Right kidney (tissue), 9 donors: ENCODE measurements at places on chromosomes 16 and 17.

- no peak for DNase-seq
These were observed 50.6 kb downstream of the SPECC1 start for GRCh38 chr17:20059728-20060188.

GRCh38 chr16:68660359-68660795, 15.3 kb downstream of the CDH3 start:
- no peak for DNase-seq

DNA sequence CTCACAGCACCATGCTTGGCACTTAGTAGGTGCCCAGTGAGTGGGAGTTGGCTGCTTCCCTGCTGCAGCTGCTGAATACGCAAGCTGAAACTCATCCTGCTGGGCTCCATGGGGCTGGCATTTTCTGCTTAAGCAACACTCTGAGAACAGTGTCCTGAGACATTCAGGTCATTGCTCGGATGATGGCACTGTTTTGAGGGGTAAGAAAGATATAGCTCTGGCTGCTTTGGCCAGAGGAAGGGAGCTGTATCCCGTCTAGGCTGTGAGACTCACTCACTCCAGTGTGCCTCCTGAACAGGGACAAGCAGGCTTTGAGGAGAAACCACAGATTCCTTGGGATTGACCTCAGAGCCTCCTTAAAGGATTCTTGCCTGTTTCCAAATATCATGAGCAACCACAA, 120.5 kb downstream of the CLEC16A start:
- no peak for DNase-seq

DNA sequence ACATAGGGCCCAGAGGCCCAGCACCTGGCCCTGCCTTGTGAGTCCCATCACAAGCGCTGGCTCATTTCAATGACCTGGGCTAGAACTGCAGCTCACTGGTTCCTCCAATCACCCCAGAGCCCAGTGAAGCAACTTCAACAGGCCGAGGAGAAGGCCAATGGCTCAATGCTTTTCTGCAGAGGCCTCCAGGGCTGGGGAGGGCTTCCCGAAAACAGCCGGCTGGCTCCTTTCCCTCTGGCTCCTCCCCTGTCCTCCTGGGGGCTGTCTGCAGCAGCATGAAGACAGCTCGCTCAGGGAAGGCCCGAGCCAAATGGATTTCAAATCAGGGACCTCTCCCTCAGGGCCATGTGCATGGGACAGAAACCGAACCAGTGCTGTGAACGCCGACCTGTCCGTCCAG, 121.6 kb downstream of the ZNF423 start:
- DNase-seq = no peak

DNA sequence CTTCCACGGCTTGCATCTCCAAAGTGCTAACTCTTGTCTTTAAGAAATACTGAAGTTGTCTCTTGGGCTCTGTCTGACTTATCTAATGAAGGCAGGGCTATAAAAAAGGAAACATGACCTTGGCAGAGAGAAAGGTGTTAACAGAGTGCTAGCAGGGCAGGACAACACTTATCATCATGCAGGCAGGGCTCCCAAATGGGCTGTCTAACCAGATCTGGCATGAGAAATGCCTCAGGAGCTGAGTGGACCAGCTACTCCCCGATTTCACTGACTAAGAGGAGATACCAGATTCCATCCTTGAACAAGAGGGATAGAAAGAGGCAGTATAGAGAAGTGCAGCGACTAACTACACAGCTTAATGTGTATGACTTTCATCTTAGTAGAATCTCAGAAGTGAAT, 32.6 kb downstream of the PMP22 start:
- DNase-seq = no peak

- no peak for DNase-seq
These were observed 18.0 kb downstream of the NFE2L1 start for GRCh38 chr17:48066192-48066591.

DNA sequence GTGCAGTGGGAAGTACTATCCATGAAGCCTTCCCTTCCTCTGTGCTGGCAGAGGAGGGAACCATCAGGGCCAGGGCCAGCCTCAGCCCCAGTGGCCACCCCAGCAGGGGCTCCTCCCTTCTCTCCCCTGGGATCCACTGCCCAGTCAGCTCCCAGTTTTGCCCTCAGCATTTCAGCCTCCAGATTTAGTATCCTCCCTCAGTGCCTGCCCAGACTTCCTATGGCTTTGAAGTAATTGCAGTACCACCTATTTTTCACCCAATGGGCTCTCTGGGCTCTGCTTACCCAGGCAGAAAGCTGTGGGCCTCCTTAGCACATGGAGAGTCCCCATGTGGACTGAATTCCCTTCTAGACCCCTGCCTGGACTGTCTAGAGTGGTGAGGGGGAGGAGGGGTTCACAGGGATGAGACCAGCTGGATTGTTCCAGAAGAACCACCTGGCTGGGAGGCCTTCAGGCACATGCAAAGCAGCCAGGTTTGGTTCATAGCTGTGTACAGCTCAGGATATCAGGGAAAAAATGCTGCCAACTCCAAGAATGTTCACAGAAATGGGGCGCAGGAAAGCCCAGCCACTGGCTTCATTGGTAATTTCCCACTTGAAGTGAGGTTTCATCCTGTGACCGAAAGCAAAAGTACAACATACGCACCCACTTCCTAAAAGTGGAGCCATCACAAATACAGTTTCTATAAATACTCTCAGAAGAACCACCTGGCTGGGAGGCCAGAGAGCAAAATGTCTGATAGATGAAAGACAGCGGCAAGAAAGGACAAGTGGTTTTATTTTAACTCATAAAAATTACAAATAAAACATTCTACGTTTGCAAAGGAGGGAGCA, 15.2 kb upstream of the HERPUD1 start:
- DNase-seq = no peak

DNA sequence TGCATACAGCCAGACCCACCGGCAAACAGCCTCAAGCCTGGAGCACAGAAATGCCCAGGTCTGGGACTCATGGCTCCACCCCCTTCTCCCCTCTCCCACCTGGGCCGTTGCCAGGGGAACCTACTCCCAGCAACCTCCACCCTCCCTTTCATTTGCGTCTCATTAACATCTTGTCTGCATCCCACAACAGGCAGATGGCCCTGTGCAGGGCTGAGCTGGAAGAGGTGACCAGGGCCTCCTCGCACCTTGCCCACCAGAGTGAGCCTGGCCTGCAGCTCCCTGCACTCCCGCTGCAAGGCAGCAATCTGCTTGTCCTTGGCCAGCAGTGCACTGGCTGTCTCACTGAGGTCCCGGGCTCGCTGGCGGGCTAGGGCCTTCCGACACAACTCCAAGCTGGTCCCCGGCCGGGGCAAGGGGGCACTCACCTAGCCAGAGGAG, 3.3 kb downstream of the TSPOAP1 start:
- no peak for DNase-seq

DNA sequence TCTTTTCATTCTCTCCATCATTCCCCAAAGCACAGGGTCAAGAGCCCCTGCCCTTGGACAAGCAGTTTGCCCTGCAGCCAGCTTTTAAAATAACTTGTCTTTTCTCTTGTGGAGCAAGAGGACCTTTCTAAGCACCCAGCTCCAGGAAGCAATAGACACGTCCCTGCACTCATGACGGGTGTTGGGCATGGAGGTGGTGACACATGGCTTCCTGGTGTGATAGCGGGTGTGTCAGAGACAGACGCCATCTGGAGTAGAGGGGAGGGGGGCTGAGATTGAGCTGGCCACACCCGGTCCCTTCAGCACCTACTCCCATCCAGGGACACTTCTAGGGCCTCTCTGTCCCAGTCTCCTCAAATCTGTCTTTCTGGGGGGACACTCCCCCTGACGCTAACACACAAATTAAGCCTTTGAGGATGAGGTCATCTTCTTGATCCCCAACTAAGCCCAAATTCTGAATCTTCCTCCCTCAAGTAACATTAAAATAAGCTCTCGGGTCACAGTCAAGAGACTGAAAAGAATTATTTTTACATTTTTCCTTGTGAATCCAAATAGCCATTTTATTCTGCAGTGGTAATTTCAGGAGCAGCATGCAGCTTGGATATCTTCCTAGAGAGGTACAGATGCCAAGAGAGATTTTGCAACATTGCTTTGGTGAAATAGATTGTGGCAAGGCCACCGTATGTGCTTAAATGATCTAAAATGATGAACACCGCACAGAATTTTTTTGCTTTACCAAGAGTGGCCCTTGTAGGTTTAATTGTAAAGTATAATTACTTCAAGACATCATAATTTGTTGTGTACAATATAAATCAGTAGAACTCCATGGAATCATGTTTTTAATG, 216.6 kb upstream of the IRX3 start:
- DNase-seq = no peak

DNA sequence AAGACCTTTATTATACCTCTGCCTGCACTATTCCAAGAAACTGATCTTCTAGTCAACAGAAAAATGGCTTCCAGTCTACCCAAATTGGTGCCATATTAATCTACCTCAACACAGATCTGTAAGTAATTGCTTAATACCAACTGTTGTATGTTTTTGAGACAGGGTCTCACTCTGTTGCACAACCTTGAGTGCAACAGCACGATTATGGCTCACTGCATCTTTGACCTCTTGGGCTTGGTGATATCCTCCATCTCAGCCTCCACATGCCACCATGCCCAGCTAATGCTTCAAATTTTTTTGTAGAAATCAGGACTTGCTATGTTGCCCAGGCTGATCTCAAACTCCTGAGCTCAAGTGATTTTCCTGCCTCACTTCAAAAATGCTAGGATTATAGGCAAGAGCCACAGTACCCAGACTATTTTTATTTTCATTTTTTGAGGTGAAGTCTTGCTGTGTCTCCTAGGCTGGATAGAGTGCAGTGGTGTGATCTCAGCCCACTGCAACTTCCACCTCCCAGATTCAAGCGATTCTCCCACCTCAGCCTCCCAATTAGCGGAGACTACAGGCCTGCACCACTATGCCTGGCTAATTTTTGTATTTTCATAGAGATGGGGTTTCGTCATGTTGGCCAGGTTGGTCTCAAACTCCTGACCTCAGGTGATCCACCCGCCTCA, 14.4 kb downstream of the NUFIP2 start:
- DNase-seq = no peak

DNA sequence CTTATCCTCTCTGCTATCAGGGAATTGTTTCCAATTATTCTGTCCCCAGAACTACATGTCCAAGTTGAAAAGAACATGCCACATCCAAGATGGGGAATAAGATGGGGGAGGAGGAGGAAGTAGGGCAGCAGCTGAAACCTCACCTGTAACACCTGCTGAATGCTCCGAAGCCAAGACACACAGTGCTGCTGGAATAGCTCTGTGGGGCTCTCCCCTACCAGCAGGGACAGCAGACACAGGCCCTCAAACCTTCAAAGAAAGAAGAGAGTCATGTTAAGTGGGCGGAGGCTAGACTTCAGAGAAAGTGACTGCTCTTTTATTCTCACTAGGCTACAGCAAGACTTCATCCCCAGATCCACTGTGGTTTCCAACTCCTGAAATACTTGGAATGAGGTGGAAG, 13.2 kb downstream of the PELP1 start:
- no peak for DNase-seq

DNA sequence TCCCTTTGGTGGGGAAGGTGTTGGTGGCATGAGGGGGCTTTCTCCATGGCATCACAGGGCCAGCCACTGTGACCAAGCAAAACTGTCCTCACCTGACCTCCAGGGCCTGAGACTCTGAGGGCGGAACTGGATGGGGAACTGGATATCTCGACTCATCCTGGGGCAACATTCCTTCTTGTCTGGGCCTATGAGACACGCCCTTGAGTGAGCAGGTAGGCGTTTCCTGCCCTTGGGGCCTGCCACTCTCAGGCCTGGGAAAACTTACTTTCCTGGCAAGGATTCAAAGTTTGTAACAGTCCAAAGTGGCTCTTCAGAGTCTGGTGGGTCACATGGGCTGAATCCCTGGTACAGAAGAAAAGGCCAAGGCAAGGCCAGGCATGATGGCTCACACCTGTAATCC, 9.6 kb downstream of the MT1X start:
- no peak for DNase-seq

GRCh38 chr16:86398622-86399021, 111.7 kb upstream of the FOXF1 start:
- no peak for DNase-seq

DNA sequence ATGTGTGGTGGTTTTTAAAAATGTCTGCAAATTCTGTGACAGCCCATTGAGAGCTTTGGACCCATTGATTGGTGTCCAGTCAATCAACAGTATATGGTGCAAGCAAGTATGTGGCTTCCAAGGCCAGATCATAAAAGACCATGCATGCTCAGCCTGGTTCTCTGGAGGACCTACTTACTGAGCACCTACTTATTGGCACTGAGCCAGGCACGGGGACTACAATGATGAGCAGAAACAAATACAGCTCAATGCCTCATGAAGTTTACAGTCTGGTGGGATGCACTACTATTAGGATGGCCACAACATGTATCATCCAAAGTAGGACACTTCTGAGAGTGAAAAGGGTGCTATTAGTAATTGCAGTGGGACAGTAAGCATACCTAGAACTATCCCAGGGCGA, 7.2 kb upstream of the EMP2 start:
- DNase-seq = no peak

DNA sequence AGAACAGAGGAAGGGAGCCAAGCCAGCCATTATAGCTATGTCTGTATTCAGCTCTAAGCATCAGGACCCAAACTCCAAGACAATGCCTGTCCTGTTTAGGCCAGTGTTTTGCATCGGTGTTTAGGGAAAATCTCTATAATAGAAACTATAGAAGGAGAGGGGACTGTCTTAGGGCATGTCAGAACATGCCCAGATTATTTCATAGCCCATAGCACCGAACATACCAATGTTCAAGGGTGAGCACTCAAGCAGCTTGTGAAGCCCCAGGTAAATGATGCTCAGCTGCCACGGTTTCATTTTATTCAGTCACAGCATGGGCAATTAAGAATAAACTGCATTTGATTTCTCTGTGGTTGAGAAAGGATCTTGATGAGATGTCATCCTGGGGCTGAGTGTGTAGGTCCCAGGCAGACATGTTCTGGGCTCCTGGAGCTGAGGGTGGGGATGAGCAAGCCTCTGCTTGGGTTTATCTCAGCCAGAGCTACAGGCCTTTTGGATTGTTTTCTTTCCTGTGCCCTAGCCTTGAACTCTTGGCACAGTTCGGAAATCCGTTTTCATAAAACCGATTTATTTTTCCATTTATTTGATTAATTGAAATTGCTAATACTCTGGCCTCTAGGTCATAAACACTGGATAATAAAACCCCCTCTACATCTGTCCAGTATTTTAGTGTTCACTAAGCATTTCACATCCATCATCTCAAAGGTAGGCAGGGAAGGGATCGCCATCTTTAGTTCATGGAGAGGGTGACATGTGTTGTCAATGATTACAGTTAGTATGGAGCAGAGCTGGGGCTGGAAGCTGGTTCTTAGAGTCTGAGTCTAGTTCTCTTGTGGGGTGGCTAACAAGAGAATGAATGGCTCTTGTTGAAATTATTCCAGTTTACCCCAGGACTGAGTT, 290.7 kb upstream of the ASIC2 start:
- no peak for DNase-seq

GRCh38 chr16:9191274-9191850, 99.9 kb downstream of the HAPSTR1 start:
- DNase-seq = no peak

GRCh38 chr17:18859256-18859655, 1.3 kb downstream of the PRPSAP2 start:
- DNase-seq = peak; percentile 26
